Stimulated activated CD4-positive, alpha-beta T cell treated with anti-CD3 and anti-CD28 coated beads, TNF-alpha, amount 100 ng/mL, for 4 hours (primary cell): ENCODE measurements at places on chromosomes 3 and 15.

GRCh38 chr3:52432225-52432624, 12.7 kb downstream of the SEMA3G start:
- no peak for DNase-seq

DNA sequence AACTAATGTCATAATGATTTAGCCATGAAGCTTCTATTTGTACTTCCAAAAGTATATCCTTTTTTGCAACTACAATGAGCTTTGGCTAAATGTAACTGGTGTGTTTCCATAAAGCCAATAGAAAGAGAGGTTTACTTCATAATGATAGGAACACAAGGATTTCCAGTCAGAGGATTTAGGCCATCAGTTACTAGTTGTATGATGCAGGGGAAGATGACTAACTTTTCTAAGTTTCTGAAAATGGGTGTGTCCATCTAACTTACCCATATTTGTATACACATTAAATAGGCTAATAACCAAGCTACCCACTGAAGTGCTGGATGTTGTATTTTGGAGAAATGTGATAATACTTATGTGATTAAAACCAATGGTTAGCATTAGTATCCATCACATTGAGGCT, 55.7 kb downstream of the SLC4A7 start:
- no peak for DNase-seq

- no peak for DNase-seq
Measured at GRCh38 chr15:44145495-44145894, 49.6 kb downstream of the FRMD5 start.

DNA sequence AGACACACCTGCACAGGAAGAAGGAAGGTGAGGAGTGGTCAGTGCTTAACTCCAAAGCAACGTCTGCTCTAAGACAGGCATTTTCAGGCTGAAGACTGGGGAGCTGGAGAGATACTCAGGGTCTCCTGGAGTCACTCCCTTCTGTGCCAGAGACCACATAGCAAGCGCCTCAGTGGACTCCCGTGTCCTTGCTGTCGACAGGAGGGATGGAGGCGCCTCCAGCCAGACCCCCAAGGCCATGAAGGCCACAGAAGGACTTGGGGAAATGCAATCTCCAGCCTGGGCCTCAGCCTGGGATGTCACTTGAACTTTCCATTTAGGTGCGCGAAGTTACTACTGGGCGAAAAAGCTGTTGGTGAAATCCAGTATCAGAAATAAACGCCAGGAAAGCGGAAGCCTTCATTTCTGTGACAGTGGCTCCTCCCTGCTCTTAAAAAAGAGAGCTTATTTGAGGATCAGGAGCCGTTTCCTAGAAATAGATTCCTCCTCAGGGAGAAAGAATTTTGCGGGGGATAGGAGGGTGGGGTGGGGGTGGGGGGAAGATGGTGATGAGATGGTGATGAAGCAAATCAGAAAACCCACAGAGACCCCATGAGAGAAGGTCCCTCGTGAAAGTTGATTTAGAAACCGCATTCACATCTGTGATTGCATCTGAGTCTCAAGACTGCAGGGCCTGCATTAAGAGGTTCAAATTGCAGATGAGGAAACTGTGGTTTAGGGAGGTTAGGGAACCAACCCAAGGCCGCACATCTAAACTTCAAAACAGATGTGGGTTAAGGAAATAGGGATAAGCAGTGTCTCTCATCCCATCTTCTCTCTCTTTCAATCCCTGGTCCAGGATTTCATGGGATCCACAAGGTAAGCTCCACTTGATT, 78.8 kb downstream of the ATP2B2 start:
- no peak for DNase-seq

GRCh38 chr3:65265942-65266590, 578.3 kb upstream of the ADAMTS9 start:
- no peak for DNase-seq

DNA sequence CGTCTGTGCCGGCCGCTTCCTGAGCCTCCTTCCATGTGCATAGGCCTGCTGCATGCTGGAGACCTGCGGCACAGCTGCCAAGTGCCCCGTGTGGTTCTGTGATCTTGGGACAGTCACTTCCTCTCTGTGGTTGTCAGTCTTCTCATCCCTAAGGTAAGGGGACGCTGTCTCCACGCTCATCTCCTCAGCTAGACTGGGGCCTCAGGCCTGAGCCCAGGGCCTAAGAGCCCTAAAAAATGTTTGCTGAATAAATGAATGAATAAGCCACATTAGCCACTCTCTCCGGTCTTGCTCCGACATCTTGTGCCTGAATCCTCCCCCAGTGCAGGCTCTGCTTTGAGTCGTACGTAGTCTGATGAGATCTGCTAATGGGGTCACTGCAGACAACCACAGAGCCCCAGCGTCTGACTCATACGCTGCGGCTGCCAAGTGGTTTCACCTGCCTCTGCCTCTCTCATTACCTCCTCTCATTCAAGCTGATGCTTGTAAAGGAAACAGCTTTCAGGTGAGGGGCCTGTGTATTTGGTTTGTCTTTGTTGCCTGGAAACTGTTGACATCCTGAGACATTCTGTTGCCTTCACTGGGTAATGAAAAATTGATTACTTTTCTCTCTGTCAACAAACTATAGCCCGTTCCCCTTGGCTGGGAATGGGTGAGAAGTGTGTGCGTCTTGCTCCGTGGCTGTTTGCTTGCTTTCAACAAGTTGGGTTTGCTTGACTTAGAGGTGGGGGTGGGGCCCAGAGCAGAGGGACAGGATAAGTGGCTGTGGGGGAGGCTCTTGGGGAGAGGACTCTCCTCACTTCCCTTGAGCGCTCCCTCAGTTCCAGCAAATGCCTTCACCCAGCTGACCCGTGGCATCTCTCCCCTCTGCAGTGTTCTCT, 15.9 kb downstream of the RPLP1 start:
- DNase-seq = peak; percentile 76

GRCh38 chr3:46931631-46932331, 44.8 kb downstream of the CCDC12 start:
- DNase-seq = no peak

DNA sequence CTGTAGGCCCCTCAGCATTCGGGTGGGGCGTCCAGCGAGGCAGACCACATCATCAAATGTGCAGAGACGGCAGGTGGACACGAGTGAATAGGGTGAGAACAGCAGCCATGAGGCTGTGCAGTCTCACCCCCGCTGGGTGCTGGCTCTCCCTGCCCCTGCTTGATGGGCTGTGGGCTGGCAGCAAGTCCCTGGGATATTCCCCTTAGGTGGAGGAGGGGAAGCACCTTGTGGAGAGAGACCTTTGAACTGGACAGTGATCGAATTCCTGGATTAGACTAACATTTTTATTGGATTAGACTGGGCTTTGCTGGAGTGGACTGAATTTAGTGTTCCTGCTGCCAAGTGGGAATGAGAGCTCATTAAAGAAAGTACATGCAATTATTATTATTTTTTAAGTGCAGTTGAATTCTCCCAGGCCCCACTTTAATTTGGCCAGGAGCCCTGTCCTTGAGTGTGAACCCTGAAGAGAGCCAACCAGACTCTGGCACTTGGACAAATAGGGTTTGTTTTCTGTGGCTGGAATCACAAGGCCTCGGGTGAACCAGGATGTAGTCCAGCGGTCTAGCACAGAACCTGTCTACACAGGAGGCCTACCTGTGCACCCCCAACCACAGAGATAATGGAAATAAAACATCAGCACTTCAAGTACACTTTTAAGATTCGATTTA, 193.1 kb downstream of the ABHD5 start:
- DNase-seq = no peak

DNA sequence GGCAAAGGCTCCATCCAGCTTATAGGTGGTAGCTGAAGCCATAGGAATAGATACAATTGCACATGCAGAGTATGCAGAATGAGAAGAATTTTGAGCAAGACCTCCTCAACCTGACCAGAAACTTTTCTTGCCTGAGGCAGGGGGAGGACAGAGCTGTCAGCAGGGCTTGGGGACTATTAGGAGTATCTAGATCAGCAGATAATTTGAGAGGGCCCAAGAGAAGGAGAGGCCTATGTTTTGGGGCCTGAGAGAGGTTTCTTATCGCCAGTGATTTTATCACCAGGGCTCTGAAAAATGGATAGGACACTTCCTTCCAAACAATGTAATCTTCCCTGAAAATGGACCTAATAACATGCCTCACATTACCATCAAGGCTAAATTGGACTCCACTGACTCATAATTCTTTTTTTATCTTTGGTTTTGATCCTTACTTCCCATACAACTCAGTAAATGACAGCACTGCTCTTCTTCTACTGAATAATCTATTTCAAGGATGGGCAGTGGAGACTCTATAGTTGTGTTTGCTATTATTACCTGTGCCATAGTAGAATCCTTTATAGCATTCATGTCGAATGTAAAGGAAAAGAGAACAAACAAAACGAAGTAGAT, 15.8 kb upstream of the RAMAC start:
- no peak for DNase-seq

DNA sequence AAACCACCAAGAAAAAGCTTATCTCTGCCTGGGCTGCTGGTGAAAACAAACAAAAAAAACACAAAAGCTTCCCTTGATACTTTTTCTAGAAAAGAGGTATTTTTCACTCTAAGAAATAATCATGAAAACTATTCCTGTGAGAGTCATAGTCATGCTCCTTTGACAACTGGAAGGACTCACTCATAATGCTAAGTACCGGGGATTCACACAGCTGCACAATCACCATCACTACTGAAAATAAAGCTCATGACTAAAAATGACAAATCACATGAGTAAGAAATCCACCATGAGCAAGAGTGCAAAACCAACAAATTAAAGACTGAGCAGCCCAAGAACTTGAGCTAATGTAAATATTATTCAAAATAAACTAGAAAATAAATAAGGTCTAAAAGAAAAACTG, 10.6 kb upstream of the POU1F1 start:
- DNase-seq = no peak

DNA sequence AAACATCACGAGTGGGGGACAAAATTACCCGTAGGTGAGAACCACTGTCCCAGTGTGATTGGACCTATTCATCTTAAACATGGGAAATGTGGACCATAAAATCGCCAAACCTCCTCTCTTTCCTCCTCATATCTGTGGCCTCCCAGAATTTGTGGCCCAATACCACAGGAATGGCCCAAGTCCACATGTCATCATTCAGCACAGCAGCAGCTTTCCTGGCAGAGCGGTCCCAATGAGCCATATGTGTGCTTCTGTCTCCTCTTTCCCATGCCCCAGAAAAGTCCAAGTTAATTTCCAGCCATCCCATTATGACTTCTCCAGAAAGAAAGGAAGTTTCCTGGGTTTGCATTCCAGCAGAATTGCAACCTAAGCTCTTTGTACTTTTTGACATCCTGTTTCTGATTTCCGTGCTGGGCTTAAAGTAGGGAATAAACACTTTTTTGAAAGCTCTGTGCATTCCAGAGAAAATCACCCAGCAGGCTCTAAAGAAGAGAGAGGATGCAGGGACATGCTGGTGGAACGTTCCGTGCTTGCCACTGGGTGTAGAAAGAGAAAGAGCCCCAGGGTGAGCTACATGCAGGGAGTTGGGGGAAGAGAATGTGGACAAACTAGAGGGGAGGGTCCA, 259.4 kb upstream of the PROK2 start:
- DNase-seq = no peak

- no peak for DNase-seq
Measured at GRCh38 chr3:130627143-130627855, 110.3 kb downstream of the COL6A6 start.

DNA sequence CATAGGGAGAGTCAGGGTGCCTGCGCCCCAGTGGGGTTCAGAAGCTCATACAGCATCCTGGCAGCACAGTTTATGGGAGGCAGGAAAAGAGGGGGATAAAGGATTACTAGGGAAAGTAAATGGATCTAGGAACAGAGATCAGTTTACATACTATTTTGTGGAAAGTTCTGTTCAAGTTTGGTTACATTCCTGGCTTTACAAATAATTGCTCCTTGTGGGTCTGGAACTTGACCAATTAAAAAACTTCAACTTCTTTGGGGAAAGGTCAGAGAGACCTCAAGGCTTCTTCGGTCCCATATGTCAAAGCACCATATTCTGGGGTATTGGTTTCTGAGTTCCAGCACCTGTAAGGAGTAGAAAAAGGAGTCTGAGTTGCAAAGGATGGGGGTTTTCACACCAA, 64.1 kb downstream of the ZDHHC19 start:
- DNase-seq = no peak

DNA sequence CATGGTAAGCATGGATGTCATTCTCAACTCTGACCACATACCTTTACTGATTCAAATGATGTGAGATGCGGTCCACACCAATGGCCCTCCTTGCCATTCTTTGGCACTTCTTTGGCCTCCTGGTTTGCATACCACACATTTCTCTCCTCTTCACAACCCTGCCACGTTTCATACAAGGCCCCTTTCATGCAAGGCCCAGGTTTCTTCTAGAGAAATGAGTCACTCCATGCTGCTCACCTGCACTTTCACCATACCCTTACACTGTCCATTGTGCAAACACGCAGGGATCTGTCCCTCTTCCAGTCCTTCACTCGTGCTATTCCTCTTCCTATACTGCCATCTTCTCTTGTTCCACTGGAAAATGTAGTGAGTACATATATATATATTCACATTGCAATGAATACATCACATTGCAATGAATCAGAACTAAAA, 24.4 kb upstream of the SLC24A5 start:
- no peak for DNase-seq

DNA sequence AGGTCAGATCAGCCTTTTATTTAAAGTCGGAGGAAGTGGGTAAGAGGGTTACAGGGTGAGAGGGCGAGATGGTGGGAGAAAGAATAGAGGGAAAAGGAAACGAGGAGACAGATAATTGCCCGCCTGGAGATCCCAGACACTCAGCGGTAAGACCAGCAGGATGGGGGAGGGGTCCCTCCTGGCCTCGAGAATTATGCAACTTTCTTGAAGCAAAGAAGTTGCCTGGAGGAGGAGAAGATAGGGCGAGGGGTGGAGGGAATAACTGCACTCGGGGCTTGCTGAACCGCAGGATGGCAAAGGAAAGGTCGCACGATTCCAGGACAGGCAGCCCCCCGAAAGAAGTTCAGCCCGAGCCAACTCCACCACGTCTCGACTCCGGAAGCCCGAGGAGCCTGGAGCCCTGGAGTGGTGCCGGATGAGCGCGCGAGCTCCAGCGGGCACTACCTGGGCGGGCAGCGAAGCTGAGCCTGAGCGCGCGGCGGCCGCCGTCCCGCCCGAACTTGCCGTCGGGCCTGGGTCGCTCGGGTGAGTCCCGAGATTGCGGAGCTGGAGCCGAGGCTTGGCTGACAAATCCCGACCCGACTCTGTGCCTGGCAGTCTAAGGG, 402 bp downstream of the WWTR1 start:
- DNase-seq = no peak

- no peak for DNase-seq
Measured at GRCh38 chr15:63554337-63554927, 42.8 kb upstream of the FBXL22 start.

- no peak for DNase-seq
Measured at GRCh38 chr3:109952924-109953323, 615.6 kb upstream of the DPPA4 start.

GRCh38 chr3:129651435-129652202, 45.1 kb upstream of the PLXND1 start:
- DNase-seq = no peak

- no peak for DNase-seq
Measured at GRCh38 chr15:89857673-89858072, 36.1 kb downstream of the AP3S2 start.

GRCh38 chr3:11719406-11720303, 75.9 kb upstream of the VGLL4 start:
- peak; percentile 66 for DNase-seq
